ENCODE measurements at places on chromosomes 7 and 10.

DNA sequence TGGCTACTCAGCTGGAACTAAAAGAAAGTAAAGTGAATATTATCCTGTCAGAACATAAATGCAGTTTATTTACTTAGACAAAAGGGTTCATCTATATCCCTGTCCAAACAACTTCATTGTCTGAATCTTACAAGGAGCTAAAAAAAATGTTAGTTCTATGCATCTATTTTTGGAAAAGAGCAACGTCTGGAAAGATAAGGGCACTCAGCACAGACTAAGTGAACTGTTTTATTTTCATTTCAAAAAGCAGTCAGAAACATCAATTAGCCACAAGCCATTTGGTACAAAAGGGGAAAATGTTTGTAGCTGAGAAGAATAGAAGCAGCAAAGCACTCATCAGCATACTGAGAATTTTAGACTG, 245.5 kb downstream of the FOXP2 start:
- DNase-seq = no peak

DNA sequence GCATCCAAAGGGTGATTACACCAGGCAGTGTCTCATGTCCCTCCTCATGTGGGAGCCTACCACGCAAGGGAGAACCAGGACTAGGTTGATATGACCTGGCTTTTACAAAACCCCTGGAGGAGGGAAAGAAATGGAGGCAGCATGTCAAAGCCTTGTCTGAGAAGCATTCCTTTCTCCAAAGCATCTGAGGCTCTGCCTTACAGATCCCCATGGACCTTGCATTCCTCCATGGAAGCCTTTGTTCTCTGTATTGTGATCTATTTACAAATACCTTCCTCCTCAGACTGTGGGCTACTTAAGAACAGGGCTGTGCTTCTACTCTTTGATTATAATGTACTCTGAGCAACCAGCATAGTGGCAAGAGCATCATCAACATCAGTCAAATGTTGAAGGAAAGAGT, 197.0 kb downstream of the PLXNA4 start:
- DNase-seq = no peak

DNA sequence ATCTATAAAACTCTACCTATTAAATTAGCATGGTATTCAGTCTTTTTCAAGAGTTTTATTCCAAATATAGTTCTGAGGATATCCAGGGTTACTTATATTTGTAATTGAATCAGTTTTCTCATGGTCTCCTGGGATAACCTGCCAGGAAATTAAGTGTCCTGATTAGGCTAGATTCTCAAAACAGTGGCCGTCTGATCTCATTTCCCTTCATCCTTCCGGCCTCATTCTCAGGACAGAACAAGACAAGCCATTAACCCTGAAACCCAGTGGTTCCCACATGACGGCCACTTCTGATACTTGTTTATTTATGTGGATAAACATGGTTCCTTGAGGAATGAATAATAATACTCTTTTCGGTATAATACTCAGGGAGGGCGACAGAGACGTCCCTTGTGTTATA, 417.6 kb upstream of the POT1 start:
- no peak for DNase-seq

DNA sequence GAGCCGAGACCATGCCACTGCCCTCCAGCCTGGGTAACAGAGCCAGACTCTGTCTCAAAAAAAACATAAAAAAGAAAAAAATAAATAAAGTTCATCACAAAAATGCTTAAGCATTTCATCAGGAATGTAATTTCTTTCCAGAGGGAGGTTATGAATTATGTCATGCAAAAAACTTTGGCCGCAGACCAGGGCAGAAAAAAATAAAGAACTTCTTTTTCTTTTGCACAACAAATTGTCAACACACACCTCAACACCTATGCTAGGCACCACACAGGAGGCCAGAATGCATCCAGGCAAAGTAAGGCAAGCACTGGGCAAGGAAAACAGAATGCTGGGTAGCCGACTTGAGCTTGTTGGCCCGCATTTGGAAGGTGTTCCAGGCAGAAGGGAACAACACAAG, 3.9 kb downstream of the C10orf62 start:
- DNase-seq = no peak

- DNase-seq = no peak
Measured at GRCh38 chr7:34973400-34973760, 63.9 kb downstream of the DPY19L1 start.
